Stimulated activated CD4-positive, alpha-beta T cell treated with anti-CD3 and anti-CD28 coated beads, Interleukin-15, amount 100 ng/mL, for 1 hour (primary cell): ENCODE measurements at places on chromosomes 5 and 9.

DNA sequence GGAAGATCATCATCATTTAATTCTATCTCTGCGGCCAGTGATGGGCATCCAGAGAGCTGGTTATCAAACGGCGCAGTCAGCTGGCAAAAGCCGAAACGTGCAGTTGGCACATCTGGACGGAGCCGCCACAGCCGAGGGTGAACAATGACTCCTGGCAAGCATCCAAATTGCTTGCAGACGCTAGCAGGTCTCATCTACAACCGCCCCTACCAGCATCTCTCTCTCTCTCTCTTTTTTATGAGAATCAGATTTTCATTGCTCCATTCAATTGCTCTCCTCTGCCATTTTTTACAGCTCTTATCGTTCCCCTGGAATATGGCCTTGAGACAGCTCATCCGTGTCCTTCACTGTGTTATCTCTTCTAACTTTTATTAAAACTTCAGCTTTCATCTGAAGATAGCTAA, 165.2 kb downstream of the MAPKAP1 start:
- no peak for DNase-seq

- DNase-seq, result no peak
These were observed 145.3 kb upstream of the SMARCA2 start for GRCh38 chr9:1869843-1870242.

GRCh38 chr5:134005417-134006061, 764 bp upstream of the VDAC1 start:
- no peak for DNase-seq

DNA sequence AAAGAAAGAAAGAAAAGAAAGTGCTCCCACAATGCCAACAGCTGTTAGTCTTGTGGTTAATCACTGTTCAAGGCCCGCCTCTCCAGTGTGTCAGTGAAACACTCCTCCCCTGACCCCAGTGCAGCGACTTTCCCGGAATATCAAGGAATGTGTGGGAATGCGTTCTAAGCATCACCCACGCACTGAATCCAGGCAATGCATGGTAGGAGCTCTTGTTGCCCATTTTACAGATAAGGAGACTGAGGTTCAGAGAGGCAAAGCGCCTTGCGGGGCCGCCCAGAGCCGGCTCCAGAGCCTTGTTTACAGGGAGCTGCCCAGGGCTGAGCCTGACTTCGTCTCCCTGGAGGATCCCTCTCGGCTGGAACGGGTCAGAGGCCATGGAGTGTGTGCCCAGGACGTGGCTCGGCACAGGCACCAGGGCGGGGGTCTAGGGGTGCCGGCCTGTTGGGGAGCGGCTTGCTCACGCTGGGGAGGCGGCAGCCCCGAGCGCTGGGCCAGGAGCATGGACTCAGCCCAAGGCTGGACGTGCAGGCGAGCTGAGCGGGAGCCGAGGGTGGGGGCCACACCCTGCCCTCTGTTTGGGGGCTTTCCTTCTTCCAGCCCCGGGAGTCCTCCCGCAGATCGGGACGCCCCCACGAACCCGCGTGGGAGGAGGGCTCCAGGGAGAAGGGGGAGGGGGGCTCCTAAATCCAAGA, 823 bp downstream of the ST6GALNAC6 start:
- DNase-seq, result no peak

DNA sequence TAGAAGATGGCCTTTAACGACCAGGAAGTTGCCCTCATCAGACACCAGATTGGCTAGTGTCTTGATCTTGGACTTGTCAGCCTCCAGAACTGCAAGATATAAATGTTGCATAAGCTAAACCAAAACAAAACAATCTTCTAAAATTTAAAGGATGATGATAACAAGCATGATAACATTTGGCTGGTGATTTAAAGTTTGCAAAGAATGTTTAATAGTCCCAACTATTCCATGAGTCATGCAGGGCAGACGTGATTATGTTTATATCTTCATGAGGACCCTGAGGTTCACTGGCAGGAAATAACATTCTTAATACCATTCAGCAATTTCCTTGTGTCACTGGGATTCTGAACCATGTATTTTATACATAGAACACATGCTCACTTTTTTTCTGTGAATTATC, 319.8 kb downstream of the HCN1 start:
- DNase-seq, result no peak

GRCh38 chr9:9612270-9612669, 1000.5 kb downstream of the PTPRD start:
- no peak for DNase-seq

DNA sequence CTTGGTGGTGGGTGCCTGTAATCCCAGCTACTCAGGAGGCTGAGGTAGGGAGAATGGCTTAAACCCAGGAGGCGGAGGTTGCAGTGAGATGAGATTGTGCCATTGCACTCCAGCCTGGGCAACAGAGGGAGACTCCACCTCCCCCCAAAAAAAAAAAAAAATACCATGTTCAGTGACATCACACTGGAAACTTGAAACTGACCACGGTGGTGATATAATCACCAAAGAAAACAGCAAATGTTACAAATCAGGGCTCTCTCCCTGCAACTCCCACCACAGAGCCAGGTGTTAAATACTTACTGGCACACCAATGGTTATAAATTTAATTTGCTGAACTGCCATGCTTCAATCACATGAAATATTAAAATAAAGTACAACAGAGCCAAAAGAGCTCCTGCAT, 81.4 kb downstream of the ZNF608 start:
- DNase-seq, result no peak

DNA sequence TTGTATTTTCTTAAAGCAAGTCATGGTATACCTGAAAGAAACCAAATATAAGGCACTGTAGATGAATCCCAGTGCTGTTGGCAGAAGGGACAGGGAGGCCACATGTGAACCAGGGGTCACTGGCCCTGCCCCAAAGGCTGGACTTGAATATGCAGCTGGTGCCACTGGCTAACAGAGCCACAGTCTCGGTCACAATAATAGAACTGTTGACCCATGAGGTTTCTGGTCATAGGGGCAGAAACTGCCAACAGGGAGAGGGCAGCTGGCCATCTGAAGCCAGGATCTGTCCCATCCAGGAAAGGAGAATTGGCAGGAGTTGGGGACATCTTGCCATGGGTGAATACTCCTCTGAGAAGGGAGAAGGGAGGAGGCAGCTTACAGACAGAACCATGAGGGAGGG, 31.9 kb downstream of the PALM2AKAP2 start:
- DNase-seq, result no peak

- DNase-seq, result no peak
These were observed 32.9 kb upstream of the AOPEP start for GRCh38 chr9:94693485-94694204.

GRCh38 chr5:135191084-135191826, 157.2 kb upstream of the PITX1 start:
- DNase-seq, result peak; percentile 18

- DNase-seq, result no peak
These were observed 23.7 kb upstream of the TMED7 start for GRCh38 chr5:115649541-115649940.

DNA sequence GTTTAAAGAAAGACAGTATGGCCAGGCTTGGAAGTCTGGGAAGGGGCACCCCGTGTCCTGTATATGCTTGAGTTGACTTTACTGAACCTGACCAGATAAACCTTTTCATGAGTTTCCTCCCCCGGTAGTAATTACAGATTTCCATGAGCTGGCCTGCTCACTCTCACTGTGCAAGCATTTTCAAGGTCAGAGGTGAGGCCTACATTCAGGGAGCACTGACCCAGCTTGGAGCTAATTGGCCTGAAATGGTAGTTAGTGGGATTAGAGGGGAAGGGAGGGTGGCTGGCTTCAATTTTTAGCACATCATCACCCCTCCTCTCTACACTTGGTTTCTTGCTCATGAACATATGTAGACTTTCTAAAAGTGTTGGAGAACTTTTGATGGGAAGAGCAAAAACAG, 99.2 kb downstream of the PSAT1 start:
- DNase-seq, result no peak

DNA sequence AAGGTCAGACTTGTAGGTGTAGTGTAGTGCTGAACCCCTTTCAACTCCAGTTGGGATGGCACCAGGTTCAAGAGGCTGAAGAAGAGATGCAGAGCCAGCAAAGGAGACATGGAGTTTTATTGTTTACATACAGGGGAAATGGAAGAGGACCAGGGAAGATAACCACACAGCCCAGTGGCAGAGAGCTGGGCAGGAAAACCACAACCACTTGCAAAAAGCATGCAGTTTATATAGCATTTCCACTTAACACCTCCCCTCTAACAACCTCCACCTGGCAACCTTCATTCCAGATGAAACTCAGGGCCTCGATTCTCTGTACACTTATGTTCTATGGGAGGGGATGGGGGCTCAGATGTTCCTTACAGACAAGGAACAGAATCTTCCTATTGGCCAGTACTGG, 56.9 kb downstream of the SNX24 start:
- no peak for DNase-seq
